ENCODE measurements at places on chromosomes 7 and 10.

DNA sequence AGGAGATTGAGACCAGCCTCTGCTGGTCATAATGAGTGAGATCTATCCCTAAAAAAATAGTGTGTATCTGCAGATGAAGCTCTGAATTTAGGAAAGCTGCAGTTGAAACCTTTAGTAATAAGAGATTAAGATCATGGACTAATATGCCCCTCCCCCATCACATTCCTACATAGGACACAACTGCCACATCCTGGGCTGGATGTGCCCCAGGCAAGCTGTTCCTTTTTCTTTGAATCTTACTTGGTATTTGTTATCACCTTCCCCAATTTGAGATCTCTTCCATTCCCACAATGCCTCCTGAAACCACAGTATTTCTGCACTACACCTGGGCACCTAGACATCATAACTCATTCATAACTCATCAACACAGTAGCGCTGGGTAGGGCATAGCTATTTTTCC, 74.1 kb downstream of the DOCK1 start:
- H3K4me1 ChIP-seq = no peaks in the 10 kb centered on the region
- no peak overlapping the region for H3K4me3 ChIP-seq
- no peak overlapping the region for H3K27ac ChIP-seq
- no peak for DNase-seq
- no peaks in the 10 kb centered on the region for H3K27me3 ChIP-seq

GRCh38 chr10:112275512-112276245, 7.5 kb upstream of the TECTB start:
- H3K4me3 ChIP-seq = no peak overlapping the region
- no peaks in the 10 kb centered on the region for H3K36me3 ChIP-seq
- no peak for DNase-seq
- H3K27me3 ChIP-seq = peaks cover 5% of the 10 kb centered on the region
- no peak overlapping the region for H3K27ac ChIP-seq
- no peaks in the 10 kb centered on the region for H3K4me1 ChIP-seq

GRCh38 chr7:81629702-81630101, 140.1 kb downstream of the HGF start:
- DNase-seq = no peak
- H3K4me1 ChIP-seq = no peaks in the 10 kb centered on the region
- H3K27ac ChIP-seq = no peak overlapping the region

DNA sequence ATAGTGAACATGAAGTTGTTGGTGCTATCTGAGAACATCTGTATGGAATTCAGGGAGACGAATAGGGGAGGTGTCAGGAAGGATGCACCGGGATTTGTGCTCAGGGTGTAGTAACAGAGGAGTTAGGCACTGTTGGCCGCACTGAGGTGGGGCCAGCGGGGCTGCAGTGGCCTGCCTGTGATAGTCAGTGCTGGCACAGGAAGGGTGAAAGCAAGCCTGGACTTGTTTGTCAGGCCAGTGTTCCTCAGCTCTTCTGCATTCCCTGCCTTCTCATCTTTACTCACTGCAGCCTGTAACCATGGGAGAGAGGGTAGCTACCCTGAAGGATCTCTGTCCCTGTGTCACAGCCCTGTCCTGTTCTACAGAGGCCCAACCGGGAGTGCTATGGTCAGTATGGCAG, 81.3 kb downstream of the SH2D4B start:
- no peaks in the 10 kb centered on the region for H3K36me3 ChIP-seq
- no peaks in the 10 kb centered on the region for H3K4me1 ChIP-seq
- no peak overlapping the region for H3K4me3 ChIP-seq
- no peak for DNase-seq
- H3K27ac ChIP-seq = no peak overlapping the region

DNA sequence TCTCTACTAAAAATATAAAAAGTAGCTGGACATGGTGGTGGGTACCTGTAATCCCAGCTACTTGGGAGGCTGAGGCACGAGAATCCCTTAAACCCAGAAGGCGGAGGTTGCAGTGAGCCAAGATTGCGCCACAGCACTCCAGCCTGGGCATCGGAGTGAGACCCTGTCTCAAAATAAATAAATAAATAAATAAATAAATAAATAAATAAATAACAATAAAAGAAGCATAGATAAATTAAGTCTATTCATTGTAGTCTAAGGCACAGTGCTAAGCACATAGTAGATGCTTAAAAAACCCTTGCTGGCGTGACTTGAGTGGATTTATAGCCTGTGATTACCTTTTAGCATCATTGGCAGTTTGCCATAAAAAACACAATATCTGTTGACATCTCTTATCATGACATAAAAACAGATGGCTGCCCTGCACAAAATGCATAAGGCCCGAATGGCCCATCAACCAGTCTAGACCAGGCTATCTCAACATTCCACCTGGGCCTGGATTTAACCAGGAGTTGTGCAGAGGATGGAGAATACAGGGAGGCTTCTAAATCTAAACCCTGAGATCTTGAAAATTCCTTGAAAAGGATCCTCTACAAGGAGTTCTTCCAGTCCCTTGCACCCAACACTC, 94.9 kb downstream of the PRLHR start:
- H3K27ac ChIP-seq = no peak overlapping the region
- no peaks in the 10 kb centered on the region for H3K4me1 ChIP-seq
- H3K4me3 ChIP-seq = no peak overlapping the region
- H3K36me3 ChIP-seq = no peaks in the 10 kb centered on the region
- no peak for DNase-seq
- no peaks in the 10 kb centered on the region for H3K27me3 ChIP-seq

- DNase-seq = peak; percentile 97
- no peaks in the 10 kb centered on the region for H3K27me3 ChIP-seq
- H3K27ac ChIP-seq = peak overlapping the region; percentile 93
- H3K4me1 ChIP-seq = peaks cover 72% of the 10 kb centered on the region
These were observed 270.3 kb downstream of the ELFN1 start for GRCh38 chr7:1940402-1940786.

DNA sequence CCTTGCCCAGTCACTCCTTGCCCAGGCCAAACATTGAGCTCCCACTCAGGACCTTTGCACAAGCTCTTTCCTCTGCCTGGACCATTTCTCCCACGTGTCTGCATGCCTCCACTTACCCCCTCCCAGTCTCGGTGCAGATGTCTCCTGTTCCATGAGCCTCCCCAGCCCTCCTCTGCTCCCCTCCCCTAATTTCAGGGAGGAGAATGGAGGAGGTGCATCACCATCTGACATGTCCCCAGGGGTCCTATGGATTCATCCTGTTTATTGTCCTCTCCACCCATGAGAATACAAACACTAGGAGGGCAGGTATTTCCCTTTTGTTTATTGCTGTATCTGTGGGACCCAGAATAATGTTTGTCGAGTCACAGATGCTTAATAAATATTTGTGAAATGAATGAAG, 8.6 kb upstream of the GRID2IP start:
- peaks cover 3% of the 10 kb centered on the region for H3K4me1 ChIP-seq
- no peak overlapping the region for H3K4me3 ChIP-seq
- no peak overlapping the region for H3K27ac ChIP-seq
- H3K27me3 ChIP-seq = no peaks in the 10 kb centered on the region
- DNase-seq = no peak

DNA sequence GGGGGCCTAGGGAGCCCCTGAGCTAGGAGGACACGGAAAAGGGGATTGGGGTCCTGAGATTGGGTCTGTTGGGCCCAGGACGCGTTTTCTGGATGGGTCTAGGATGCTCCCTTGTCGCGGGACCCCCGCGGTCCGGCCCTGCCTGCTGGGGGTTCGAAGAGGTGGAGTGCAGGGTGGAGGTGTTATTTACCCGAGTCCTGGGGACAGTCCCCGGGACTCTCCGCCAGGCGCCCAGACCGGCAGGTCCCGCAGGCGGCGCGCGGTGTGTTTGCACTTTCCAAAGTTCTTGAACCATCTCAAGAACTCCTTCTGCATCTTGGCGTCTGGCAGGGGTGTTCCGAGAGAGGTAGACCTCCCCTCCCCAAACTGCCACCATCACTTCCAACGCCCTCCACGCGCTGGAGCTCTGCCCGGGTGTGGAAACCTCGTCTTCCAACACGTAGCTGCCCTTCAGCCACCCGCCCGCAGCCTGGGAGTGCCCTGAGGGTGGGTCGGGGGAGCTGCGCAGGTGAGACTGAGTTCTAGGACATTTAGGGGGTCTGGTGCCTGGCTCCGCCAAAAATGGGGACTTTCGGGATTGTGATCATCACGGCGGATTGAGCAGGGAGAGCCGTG, 569 bp downstream of the CAV1 start:
- peak; percentile 28 for DNase-seq
- H3K27me3 ChIP-seq = peaks cover 29% of the 10 kb centered on the region
- no peaks in the 10 kb centered on the region for H3K36me3 ChIP-seq
- H3K4me3 ChIP-seq = peak overlapping the region; percentile 35

DNA sequence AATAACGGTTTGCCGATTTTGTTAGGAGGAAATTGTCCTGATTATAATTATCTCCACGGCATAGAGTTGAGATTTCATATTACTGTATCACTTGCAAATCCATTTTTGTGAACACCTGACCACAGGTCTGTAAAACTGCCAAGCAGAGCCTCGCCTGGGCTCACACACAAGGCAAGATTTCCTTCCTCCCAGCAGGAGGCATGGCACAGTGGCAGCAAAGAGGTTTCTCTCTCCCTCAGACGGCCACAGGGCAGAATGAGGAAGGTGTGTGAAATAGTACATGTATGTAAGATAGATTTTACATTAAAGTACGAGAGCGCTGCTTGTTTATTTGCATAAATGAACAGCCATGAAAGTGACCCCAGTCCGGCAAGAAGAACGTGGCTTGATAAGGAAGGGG, 130.1 kb downstream of the CELF2 start:
- no peak for DNase-seq
- no peaks in the 10 kb centered on the region for H3K36me3 ChIP-seq
- no peaks in the 10 kb centered on the region for H3K27me3 ChIP-seq
- H3K27ac ChIP-seq = peak overlapping the region; percentile 93
- peaks cover 100% of the 10 kb centered on the region for H3K4me1 ChIP-seq
- H3K4me3 ChIP-seq = no peak overlapping the region

GRCh38 chr10:130545697-130546096, 409.5 kb downstream of the GLRX3 start:
- H3K27me3 ChIP-seq = no peaks in the 10 kb centered on the region
- H3K27ac ChIP-seq = no peak overlapping the region
- H3K4me1 ChIP-seq = no peaks in the 10 kb centered on the region
- DNase-seq = no peak
- no peak overlapping the region for H3K4me3 ChIP-seq

GRCh38 chr7:27579565-27579964, 83.1 kb downstream of the HIBADH start:
- H3K4me3 ChIP-seq = no peak overlapping the region
- H3K27me3 ChIP-seq = no peaks in the 10 kb centered on the region
- DNase-seq = no peak
- H3K27ac ChIP-seq = no peak overlapping the region
- H3K4me1 ChIP-seq = no peaks in the 10 kb centered on the region
- H3K36me3 ChIP-seq = no peaks in the 10 kb centered on the region

GRCh38 chr10:43082746-43083145, 5.9 kb downstream of the RET start:
- no peak overlapping the region for H3K27ac ChIP-seq
- H3K4me3 ChIP-seq = no peak overlapping the region
- no peaks in the 10 kb centered on the region for H3K4me1 ChIP-seq
- DNase-seq = no peak

DNA sequence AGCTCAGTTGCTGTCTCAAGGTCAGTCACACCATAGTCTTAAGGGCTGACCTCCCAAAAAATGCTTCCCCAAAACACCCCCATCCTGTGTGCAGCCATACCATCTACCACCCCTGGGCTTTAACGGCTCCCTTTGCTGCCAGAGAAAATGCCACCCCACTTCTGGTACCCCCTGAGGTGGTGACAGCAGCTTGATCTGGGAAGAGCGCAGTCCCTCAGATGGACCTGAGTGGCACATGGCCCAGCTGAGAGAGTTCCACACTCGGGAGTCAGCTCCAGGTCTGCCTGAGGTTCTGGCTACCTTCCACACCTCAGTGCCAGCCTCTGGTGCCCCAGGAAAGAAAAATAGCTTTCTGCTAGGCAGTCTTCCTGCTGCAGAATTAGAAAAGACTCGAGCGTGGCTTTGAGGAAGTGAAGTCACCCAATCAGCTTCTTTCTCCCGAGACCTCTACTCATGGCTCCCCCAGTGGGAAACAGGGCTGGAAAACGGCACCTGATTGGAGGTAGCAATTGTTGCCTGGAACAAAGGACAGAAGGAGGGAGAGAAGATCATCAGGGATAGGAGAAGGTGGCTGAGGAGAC, 151.7 kb downstream of the ARHGAP21 start:
- no peak overlapping the region for H3K4me3 ChIP-seq
- no peak for DNase-seq

DNA sequence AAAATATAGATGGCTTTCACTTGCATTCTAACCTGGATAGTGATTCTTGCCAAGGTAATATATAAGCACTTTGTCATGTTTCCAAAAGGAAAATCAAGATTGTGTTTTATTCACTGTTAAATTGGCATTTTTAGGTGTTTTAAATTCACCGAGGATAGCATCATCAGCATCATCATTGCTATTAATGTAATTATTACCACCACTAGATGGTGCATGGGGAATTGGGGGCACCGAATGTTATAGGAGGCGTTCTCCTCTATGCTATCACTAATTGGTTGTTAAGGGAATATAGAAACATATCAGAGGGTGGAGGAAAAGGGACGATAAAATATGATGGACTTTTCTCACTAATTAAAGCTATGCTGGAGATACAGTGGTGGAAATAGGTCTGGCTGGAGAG, 95.5 kb downstream of the CELF2 start:
- H3K36me3 ChIP-seq = no peaks in the 10 kb centered on the region
- no peak overlapping the region for H3K27ac ChIP-seq
- H3K27me3 ChIP-seq = no peaks in the 10 kb centered on the region
- peaks cover 13% of the 10 kb centered on the region for H3K4me1 ChIP-seq

GRCh38 chr10:49740346-49741107, 21.6 kb downstream of the OGDHL start:
- H3K36me3 ChIP-seq = no peaks in the 10 kb centered on the region
- H3K4me3 ChIP-seq = no peak overlapping the region
- DNase-seq = no peak

DNA sequence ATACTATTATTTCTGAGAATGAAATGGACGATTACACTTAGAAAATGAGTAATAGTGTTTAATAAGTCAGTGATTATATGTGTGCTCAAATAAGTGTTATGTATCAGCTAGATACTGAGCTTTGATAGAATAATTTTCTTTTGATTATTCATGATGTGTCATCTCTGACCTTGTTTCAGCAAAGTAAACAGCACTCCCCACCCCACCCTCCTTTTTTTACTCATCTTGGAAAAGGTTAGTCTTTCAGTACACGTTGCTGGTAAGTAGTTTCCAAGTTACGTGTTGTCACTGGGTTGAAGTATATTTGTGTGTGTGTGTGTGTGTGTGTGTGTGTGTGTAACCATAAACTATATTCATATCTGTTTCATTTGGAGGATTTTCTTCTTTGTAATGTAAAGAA, 84.1 kb downstream of the GNAI1 start:
- no peak for DNase-seq
- no peaks in the 10 kb centered on the region for H3K27me3 ChIP-seq
- no peak overlapping the region for H3K4me3 ChIP-seq
- no peaks in the 10 kb centered on the region for H3K36me3 ChIP-seq
- H3K4me1 ChIP-seq = no peaks in the 10 kb centered on the region

GRCh38 chr10:125662584-125662983, 20.4 kb downstream of the TEX36 start:
- H3K27ac ChIP-seq = no peak overlapping the region
- no peaks in the 10 kb centered on the region for H3K36me3 ChIP-seq
- H3K4me3 ChIP-seq = no peak overlapping the region
- DNase-seq = no peak
- peaks cover 4% of the 10 kb centered on the region for H3K27me3 ChIP-seq

- no peak for DNase-seq
- peaks cover 24% of the 10 kb centered on the region for H3K4me1 ChIP-seq
- no peaks in the 10 kb centered on the region for H3K36me3 ChIP-seq
- no peak overlapping the region for H3K4me3 ChIP-seq
- peaks cover 14% of the 10 kb centered on the region for H3K27me3 ChIP-seq
These were observed 149.2 kb downstream of the FRMD4A start for GRCh38 chr10:14181567-14181936.

Measured in CD4-positive, alpha-beta memory T cell (primary cell).